ENCODE measurements at places on chromosomes 6 and 20.

- DNase-seq = no peak
Measured at GRCh38 chr20:1377341-1377871, 15.4 kb downstream of the FKBP1A start.

- no peak for DNase-seq
Measured at GRCh38 chr20:57695940-57696339, 13.9 kb downstream of the PMEPA1 start.

DNA sequence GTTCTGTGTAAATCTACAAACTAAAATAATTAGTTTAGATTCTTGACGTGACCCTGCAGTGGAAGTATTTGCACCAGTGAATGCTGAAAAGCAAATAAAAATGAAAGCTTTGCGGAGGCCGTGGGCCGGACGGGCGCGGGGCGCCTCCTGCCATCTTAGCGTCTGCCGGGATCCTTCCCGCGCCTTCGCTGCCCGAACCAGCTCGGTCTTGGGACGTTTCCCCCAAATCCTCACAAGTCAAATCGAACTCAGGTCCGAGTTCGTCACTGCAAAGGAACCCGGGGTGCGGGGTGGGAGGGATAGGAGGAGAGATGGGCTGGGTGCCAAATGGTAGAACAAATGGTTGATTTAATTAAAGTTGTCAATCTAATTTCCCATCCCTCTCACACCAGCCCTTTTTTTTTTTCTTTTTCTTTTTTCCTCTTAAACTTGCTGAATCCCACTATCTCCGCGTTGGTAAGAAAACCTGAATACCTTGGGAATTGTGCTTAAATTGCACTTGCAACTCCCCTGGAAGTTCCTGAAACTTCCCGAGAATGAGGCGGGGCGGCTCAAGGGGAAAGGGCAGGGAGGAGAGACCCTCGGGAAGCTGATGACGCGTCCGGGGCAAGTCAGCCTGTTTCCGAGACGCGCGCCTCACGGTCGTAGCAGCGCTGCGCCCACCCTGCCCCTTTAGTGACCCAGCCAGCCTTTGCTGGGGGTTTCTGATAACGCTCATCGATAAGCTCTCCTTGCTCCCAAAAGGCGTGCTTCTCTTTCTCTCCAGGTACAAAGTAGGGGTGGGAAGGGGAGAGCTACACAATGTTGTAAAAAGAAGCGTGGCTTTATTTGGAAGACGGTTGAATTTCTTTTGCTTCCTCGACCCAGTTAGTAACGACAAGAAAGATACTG is 1.8 kb downstream of the GJA1 start:
- no peak for DNase-seq

DNA sequence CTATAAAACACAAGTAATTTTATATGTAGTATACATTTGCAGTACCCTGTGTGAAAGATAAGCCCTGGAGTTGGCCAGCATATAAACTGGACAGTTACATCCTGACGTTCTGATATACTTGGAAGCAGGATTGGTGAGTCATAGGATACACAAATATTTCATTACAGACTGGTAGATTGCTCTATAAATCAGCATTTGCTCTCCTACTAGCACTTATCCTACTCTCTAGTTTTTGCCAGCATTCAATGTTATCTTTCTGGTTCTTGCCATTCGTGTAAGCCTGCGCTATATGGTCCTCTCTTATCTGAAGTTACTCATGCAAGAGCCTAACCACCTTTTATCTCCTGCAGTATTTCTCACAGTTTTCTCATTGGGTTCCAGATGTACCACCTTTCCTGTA is 680.2 kb upstream of the MMS22L start:
- no peak for DNase-seq

DNA sequence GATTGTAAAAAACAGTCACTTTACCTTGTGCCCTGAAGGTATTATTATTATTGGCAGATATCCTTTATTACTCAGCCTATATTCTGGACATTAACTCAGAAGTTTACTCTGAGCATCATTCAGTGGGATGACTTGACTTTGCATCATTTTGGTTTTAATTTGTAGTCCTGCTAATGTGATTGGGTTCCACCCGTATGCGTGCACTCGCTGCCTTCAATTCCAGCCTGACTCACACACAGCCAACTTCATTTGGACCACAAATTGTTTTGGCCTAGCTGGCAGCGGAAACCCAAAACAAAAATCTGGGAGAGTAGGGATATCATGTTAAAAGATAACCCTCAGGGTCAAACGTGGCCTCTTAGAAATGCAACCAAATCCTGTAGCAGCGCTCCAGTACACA is 704.4 kb upstream of the SLC35B3 start:
- no peak for DNase-seq

DNA sequence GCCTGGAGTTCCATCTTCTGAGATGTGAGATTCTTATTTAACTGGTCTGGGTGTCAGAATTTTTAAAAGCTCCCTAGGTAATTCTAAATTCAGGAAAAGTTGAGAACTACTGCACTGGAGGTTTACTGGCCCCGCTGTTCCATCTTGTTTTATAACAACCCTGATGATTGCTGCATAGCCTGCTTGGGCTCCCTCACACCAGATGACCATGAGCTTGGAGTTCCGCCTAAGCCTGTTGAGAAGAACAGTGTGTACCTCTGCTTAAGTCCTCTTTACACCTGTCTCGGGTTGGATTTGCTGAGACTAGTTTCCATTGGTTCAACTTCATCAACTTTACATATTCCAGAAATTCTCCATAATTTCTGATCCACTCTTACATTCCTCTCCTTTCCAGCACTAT is 77.9 kb downstream of the FKBP5 start:
- no peak for DNase-seq

GRCh38 chr6:130796313-130796905 is 30.8 kb upstream of the SMLR1 start:
- no peak for DNase-seq

DNA sequence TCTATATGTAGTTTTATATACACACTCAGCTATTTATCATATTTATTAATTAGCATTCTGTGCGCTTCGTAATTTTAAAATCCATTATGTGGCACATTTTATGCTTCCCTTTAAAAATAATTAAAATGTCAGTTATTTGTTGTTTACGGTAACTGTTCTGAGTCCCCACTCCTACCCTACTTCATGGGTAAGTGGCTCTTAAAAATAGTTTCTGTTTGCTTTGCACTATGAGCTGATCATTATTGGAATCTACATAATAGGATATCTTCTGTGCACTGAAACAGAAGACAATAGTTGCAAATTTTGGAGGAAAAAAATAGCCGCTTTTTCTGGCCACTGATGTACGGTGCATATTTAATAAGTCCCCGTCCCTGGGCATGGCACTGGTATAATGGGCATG is 25.2 kb downstream of the LCA5 start:
- DNase-seq = no peak

- DNase-seq = no peak
Measured at GRCh38 chr20:60292001-60292520, 333.8 kb downstream of the CDH26 start.

- no peak for DNase-seq
Measured at GRCh38 chr6:131682442-131682841, 18.8 kb downstream of the OR2A4 start.

GRCh38 chr6:131733376-131734016 is 22.7 kb upstream of the CTAGE9 start:
- no peak for DNase-seq

- no peak for DNase-seq
Measured at GRCh38 chr6:121791396-121792315, 356.2 kb downstream of the GJA1 start.

- no peak for DNase-seq
Measured at GRCh38 chr20:21677781-21678180, 27.7 kb upstream of the PAX1 start.

GRCh38 chr6:2480267-2480966 is 235.0 kb upstream of the GMDS start:
- DNase-seq = no peak

DNA sequence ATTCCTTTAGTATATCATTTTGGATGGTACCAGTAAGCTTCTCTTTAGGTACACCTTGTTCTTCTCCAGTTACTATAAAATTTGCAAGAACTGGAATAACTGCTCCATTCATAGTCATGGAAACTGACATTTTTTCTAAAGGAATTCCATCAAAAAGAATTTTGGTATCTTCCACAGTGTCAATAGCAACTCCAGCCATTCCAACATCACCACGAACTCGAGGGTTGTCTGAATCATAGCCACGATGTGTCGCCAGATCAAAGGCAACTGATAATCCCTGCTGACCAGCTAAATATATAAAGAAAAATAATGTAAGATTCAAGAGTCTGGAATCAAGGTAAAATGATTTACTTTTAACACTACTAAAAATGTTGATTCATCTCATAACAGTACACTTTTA is 5.3 kb downstream of the MMUT start:
- no peak for DNase-seq

DNA sequence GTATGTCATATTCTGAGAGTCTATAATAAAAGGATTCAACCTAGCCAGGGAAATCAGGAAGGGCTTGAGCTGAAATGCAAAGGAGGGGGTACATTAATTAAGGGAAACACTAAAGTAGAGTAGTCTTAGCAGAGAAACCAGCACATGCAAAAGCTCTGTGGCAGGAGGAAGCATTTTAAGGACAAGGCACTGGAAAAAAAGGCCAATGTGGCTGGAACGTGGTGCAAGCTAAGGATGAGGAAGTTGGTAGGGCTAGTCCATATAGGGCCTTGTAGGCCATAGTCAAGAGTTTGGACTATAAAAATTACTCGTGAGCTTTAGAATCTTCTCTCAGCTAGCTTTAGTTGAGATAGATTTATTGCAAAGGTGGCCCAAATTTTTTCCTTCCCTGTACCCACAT is 75.2 kb upstream of the TOP1 start:
- DNase-seq = no peak

GRCh38 chr6:155599561-155599960 is 143.9 kb upstream of the NOX3 start:
- DNase-seq = no peak

- no peak for DNase-seq
Measured at GRCh38 chr20:584161-584970, 25.7 kb downstream of the TCF15 start.

DNA sequence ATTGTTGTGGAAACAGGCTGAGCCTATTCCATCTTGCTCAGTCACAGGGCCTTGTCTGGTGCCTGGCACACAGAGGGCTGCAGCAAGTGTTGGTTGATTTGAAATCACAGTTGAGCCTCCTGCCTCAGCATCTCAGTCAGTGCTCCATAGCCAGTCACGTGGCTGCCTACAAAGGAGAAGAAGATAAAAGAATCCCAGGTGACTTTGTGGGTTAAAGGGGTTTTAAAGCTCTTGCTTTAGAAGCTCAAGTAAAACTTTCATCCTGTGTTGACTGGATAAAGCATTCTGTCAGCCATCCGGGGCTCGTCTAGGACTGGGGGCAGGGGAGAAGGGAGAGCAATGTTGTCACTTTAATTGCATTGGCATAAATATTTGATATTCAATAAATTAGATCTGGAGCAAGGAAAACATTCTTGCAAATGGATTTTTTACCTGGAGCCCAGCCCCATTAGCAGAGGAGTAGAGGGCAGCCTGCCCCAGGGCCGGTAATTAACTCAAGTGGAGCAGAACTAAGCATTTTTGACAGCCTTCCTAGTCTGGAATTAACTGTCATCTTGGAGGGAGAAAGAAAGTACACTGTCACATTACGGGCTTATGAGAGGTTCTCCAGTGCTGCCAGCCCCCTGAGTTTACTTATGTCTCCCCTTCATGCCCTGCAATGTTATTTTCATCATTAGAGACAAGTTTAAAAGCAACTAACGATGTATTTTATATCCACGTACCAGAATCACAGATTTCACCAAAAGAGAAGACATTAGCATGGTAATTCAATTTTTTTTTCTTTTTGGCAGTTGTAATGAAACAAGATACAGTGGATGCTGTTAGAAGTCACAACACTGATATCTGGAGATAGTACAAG is 71.7 kb upstream of the GTSF1L start:
- DNase-seq = no peak

- DNase-seq = no peak
Measured at GRCh38 chr6:166586424-166587156, at the start of gene RAMACL. TSS of gene RAMACL (minus strand) at chr6:166586678. CDS start at chr6:166586477, 201 bp downstream.

DNA sequence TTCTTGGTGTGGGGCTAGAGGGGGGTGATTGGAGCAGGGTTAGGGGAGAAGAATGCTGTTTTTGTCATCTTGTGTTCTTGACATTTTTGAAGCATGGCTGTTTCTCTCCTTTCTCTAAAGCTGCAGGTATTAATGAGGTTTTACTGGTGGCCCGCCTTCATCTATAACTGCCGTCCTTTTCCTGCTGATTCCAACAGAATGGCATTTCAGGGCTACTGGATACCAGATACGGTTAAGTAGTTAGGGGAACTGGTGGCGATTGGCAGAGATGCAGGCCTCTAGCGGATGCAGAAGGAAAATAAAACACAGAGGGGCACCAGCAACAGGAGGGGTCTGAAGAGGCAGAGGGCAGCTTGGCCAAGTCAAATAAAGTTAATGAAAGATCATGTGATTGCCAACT is 89.7 kb upstream of the EEF1E1 start:
- no peak for DNase-seq

DNA sequence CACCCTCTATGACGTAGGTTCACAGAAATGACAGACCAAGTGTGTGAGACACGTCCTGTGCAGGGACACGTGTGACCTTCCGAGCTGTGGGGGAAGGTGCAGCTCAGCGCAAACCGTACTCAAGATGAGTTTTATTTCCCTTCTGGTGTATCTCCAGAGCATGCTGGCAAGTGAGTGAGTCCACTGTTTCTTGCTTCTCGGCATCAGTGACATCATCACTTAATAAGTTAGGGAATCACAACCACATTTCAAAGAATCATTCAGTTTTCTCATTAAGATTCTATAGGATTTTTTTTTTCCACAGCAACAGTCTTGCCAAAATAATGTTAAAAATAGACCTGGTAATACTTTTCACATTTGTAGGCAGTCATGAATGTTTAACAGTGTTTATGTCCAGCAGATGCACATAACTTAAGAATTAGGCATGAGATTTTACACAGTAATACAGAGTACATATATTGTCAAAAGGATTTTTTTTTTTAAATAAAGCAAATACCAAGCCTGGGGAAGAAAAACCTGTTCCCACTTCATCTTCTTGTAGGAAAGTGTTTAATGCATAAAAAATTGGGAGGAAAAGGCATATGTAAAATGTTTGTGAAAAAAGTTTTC is 417.8 kb downstream of the CDC5L start:
- DNase-seq = no peak

DNA sequence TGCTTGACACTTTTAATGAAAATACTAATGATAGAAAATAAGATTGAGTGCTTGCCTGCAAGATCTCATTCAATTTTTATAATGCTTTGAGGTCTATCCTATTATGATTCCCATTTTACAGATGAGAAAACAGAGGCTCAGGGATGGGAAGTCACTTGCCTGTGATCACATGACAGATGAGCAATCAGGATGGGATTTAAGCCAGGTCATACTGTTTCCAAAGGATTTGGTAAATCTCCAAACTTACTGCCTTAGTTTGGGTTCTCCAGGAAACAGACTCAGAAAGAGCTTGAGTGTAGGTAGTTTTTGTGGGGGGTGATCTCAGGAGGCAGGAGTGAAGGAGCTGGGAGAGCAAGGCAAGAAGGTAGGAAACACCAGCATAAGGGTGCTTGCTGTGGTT is 456.3 kb downstream of the MAFB start:
- no peak for DNase-seq
